ENCODE measurements at places on chromosomes 2 and 18.

GRCh38 chr2:138104071-138104470 lies 139.8 kb downstream of the HNMT start:
- no peak for DNase-seq

DNA sequence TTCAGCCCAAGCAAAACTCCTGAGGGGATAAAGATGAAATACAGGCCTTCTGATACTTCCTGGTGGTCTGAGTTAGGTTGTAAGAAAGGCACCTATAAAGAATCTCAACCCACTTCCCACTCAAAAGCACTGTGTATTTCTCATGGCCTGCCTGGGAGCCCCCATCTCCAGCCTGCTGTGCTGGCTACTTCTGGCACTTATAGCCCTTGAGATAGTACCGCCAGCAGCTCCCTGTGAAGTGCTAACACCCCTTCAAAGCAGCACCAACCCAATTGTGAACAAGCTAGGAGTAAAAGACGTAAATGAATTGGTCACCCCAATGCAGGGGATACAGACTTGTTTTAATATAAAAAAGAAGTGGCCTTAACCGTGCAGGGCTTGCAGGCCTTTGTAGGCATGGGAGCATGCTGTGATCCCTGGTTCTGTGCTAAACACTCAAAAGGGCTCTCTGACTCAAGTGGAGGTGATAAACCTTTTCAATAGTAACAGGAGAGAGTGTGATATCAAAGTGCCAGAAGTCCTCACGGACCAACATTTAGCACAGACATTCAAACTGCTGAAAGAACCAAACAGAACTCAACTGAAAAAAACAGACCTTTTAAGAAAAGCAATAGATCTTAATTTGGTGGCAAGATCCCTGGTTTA lies 80.8 kb downstream of the RTN4 start:
- DNase-seq = no peak

GRCh38 chr18:33871363-33872025 lies 293.5 kb downstream of the ASXL3 start:
- no peak for DNase-seq

- DNase-seq = no peak
Observed at GRCh38 chr18:43040281-43040680, 75.2 kb downstream of the RIT2 start.

DNA sequence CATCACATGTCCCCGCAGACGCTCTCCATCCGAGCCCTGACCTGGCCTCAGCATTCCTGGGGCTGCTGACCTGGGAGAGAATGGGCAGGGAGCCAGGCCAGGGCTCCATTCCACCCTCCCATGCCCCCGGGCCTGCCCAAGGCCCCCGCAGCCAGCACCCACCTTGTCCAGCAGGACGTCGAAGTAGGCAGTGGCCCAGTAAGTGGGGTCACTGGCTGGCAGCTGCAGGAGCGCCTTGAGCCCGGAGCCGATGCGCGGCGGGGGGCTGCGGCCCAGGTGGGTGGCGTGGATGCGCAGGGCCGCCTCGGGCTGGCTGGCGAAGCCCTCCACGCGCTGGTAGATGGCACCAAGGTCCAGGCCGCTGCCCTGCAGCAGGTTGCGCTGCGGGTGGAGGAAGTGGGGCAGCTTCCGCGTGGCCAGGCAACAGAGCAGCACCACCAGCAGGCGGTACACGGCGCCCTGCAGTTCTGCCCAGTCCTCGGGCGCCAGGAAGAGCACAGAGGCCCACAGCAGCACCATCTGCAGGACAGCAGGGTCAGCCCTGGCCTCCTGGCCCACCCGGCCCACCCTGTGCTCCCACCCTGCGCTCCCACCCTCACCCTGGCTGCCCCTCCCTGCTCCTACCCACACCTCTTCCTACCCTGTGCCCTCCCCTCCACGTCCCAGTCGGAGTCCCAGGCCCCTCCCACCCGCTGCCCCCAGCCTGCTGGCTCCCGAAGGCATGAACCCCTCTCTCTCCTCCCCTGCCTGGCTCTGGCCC lies 7.6 kb downstream of the MAB21L4 start:
- DNase-seq = no peak

DNA sequence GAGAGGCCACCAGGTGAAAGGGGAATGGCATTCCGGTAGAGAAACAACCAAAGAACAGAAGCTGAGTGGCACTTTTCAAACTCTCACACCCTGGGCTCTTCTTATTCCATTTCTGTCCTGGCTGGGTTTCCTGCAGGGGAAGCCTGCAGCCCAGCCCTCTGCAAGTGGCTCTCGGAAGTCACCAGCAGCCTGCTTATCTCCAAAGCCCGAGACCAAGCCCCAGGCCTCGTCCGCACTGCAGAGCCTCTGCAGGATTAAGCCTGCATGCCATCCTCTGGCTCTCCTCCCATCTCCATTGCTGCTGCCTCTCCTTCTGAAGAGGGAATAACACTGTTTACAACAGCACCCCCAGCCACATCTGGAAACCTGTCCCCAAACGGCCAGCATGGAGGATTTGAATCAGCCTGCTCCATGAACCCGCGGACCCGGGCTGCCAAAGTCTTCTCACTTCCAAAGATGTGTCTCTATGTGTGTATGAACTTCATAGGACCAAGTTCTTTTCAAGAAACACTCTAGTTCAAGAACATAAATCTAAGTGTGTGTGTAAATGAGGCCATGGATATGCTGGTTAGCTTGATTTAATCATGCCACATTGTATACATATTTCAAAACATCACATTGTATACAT lies 54.2 kb downstream of the DIPK1C start:
- DNase-seq = no peak

GRCh38 chr2:203586206-203586605 lies 51.1 kb upstream of the RAPH1 start:
- DNase-seq = no peak

DNA sequence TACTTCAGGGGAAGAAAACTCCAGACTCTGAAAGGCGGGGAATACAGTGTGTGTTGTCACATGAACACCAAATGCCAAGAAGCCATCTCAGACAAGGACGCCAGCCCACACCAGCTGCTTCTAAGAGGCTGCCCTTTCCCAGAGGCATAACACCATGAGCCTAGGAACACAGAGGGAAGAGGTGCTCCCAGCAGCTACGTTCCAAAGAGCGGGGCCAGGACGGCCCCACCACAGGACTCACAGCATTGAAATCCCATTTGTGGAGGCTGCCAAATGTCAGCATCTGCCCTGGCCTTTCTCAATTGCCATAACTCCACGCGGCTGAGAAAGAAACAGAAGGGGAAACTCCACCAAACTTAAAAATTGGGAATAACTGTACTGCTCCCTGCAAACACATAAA lies 20.1 kb upstream of the ID2 start:
- DNase-seq = no peak

- DNase-seq = no peak
Observed at GRCh38 chr2:219118504-219118903, 42.1 kb downstream of the NHEJ1 start.

DNA sequence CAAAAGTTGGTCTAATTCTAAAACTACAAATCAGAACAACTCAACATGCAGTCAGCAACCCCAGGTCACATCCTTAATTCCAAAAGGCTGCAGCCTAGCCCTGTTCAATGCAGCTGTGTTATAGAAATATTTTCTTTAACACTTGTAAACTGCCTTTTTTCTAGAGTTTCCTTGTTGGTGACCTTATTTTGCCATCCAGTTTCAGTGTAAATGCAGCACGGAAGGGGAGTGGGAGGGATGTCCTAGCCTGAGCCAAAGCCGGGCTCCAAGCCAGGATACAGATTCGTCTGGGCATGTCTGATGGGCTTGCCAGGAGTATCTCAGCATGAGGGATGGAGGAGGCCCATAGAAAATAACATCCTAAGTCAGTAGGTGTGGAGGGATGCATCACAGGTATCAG lies 17.7 kb upstream of the SP3 start:
- no peak for DNase-seq

DNA sequence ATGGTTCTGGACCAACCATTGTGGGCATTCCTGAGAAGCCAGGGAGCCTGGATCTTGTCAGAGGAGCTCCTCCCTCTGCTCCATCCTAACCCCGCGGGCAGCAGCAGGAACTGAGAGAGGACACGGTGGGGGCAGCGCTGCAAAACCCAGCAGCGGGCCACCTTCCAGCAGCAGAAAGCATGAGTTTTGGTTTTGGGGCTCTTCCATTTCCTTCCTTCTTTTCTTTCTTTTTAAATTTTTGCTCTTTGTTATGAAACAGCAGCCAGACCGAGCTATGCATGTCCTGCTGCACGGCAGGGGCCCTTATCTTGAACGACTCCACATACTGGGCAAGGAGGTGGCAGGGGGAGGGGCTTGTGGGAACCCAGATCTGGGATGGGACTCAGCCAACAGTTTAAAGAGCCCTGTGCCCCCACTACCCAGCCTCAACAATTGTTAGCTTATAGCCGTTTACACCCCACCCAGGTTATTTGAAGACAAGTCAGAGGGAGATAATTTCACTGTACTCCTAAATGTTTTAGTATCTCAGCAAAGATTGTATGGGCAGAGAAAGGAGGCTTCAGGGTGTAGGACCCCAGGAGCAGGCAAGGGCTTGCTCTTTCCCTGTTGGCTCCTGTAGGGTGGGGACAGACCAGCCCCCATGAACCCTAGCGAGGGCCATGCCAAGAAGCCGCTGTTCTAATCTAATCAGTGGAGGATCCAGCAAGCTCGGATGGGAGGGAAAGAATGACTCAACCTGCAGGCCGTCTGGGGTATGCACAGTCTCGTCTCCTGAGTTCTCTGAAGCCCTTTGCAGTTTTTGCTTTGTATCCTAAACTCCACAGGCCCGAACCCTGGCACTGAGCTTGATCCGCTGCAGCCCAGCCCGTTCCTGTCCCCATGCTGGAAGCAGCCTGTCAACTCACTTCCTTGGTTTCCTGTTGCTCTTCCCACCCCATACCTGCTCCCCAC lies 75.3 kb downstream of the LRRFIP1 start:
- DNase-seq = no peak

DNA sequence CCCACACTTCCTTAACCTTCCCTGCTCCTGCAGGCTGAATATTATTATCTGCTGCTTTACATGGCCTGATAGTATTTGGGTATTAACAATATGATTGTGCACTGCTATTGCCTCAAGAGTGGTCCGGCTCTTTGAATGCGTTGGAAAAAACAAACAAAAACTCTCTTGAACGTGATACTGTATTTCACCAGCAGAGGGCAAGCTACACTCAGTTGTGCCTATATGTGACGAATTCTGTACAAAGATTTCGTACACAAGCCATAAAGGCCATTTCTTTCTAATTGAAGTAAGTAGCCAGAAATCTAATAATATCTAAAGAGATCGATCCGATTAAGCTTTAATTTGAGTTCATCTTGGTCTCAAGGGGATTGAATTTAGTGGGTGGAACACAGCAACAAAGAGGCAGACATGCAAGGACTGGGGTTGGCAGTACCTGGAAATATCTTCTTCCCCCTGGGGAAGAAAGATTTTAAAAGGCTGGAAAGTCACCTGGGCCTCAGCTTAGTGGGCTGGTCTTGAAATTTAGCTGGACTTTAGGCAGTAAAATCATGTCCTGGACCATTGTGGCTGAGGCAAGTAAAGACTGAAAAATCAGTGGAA lies 49.3 kb upstream of the RAB6D start:
- DNase-seq = peak; percentile 18

- no peak for DNase-seq
Observed at GRCh38 chr2:237261327-237261726, 152.6 kb downstream of the COL6A3 start.

DNA sequence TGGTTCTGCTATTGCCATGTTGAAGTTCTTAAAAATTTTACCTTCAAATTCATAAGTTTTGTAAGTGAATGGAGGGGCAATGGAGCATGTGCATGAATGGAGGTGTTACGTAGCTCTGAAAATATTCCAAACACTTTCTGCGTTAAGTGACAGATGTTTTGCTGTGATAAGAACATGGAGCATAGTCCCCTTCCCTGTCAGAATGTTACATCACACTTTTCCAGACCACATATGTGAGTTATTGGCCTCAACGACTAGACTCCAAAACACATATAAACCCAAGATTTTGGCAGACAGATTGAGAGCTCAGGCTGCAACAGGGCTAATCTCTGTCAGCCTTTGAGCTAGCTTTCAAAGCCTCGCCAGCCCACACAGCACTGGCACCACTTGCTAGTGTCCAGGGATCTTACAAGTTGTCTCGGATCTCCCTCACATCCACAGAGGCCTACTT lies 27.2 kb upstream of the MFSD6 start:
- no peak for DNase-seq

GRCh38 chr2:160970052-160970965 lies 189.9 kb upstream of the TANK start:
- peak; percentile 77 for DNase-seq

- no peak for DNase-seq
Observed at GRCh38 chr2:39686456-39686855, 20.7 kb downstream of the TMEM178A start.

- DNase-seq = no peak
Observed at GRCh38 chr2:2689306-2689705, 358.2 kb upstream of the MYT1L start.

DNA sequence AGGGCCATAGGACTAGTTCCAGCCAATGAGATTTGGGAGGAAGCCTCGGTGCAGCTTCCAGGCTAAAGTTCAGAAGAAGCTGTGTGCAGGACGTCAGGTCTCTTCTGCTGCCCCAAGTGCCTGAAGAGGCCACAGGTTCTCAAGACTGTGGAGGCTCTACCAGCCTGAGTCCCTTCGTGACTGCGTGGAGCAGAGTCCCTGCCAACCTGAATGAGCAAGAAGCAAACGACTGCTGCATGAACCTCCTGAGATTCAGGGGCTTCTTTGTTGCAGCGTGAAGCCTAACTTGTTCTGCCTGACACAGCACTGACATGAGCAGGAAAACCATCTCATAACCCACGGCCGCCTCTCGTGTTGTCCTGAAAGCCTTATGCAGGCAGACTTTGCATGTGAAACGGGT lies 39.7 kb downstream of the TWIST2 start:
- no peak for DNase-seq

DNA sequence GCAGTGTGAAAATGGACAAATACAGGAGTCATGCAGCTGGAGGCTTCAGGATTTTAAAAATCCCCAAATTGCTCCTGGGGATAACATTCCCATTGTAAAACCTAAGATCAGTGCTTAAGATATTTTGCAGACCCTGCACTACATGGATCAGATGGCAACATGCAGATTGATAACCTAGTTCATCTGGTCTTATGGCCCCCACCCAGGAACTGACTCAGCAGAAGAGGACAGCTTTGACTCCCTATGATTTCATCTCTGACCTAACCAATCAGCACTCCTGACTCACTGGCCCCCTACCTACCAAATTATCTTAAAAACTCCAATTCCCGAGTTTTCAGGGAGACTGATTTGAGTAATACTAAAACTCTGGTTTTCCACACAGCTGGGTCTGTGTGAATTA lies 20.0 kb downstream of the SRBD1 start:
- no peak for DNase-seq

- DNase-seq = no peak
Observed at GRCh38 chr2:69676146-69676545, 32.6 kb upstream of the AAK1 start.

- DNase-seq = no peak
Observed at GRCh38 chr2:133316557-133316956, 251.7 kb downstream of the NCKAP5 start.

- no peak for DNase-seq
Observed at GRCh38 chr2:218091746-218092145, 22.7 kb downstream of the RUFY4 start.

Measured in AG09319 (cell line).